ENCODE measurements at places on chromosomes 7 and 10.

GRCh38 chr10:62817121-62817765 lies 1.1 kb upstream of the EGR2 start:
- DNase-seq, result peak; percentile 88

GRCh38 chr7:55177068-55177530 lies 158.3 kb downstream of the EGFR start:
- no peak for DNase-seq

DNA sequence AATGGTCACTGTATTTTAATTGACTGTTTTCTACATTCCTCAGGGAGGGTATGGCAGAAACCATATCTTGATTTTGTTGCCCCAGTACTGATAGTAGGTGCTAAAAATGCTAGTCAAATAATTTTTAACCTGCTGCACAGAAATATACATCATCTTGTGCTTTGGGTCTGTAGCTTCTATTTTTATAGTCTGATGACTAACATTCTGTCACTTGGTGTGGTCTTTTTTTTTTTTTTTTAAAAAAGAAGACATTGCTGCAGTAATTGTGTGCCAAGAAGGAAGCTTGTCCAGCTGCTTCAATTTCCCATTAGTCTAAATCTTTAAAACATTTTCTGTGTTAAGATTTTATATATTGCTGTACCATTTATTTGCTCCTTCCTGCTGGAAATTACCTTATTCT lies 83.6 kb downstream of the ICA1 start:
- DNase-seq, result no peak

DNA sequence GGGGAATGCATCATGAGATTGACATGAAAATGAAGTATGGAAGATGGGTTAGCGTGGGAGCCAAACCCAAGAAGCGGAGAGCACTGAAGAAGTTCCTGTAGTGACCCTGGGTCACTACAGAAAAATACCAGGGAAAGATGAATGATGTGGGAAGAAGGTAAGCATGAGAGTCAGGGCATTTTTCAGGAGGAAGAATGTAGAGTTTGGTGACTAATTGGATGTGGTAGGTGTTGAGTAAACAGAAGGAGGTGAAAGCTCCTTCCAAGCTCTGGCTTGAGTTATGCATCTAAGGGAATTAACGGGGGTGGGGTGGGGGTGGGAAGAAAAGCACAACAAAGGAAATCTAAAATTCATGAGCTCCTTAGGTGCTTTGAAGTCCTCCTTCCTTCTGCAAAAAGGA lies 238.1 kb upstream of the AOAH start:
- no peak for DNase-seq

GRCh38 chr7:51016546-51016945 lies 233.8 kb upstream of the GRB10 start:
- no peak for DNase-seq

DNA sequence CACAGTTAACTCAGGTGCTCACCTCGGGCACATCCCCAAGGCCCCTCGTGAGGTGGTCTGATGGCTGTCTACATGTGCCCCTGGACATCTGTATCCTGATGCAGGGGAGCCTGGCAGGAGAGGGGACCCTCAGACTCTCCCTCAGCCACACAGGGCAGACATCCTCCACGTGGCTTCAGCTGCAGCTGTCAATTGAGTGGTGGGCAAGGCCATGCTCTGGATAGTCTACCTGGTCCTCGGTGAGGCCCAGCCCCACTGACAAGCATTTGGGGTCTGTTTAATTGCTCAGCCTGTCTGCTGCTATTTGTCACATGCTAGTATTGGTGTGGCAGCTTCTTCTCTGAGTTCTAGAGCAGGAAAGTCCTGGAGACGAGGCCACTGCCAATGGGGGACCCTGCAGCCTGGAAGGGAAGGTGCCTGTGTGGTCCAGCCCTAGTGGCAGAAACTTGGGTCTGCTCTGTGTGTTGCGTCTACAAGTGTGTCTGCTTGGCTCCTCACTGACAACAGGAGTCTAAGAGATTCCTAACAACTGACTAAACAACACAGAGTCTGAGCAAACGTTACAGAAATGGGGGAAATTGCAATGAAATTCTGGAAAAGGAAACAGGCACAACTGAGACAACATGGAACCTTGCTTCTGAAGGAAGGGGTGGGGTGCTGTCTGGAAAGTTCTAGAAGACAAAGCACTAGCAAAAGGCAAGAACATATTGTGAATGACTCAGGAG lies 59.3 kb upstream of the IGFBP3 start:
- DNase-seq, result no peak

- DNase-seq, result no peak
Measured at GRCh38 chr10:7876541-7877127, 58.3 kb downstream of the TAF3 start.

DNA sequence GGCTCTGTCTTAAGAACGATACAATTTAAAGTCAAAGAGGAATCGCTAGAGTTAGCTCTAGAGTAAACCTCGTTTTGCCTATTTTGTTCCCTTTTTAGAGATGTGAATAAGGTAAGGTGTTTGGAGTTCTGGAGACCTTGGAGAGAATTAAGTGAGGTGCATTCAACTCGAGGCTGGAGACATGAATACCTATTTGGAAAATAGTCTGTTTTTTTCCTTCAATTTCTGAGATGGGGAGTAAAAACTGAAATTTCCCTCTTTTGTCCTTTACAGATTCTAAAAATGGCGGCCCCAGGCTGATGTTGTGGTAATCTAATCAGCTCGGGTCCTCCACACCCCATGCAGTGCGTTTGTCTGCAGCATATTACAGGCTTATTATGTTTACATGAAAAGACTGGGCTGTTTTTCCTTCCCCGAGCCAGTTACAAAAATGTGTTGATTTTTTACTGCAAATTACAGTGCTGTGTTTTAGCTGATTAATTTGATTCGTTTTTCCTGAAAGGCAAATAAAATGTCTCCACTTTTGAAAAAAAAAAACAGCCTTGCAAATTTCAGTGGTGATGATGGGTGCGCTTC lies 1.5 kb downstream of the KMT2E start:
- DNase-seq, result peak; percentile 75

DNA sequence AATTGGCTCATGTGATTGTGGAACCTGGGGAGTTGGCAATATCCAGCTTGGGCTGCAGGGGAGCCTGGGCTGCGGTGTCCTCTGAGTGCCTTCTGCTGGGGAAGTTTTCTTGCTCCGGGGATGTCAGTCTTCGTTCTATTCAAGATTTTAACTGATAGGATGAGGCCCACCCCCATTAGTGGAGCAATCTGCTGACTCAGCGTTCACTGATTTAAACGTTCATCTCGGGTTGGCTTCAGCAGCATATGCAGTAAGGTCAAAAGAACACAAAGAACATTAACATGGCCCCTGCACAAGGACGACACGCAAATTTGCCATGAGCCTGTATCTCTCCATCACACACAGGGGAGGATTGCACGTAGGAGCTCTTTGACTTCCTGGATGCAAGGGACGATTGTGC lies 360.6 kb upstream of the ADARB2 start:
- no peak for DNase-seq

DNA sequence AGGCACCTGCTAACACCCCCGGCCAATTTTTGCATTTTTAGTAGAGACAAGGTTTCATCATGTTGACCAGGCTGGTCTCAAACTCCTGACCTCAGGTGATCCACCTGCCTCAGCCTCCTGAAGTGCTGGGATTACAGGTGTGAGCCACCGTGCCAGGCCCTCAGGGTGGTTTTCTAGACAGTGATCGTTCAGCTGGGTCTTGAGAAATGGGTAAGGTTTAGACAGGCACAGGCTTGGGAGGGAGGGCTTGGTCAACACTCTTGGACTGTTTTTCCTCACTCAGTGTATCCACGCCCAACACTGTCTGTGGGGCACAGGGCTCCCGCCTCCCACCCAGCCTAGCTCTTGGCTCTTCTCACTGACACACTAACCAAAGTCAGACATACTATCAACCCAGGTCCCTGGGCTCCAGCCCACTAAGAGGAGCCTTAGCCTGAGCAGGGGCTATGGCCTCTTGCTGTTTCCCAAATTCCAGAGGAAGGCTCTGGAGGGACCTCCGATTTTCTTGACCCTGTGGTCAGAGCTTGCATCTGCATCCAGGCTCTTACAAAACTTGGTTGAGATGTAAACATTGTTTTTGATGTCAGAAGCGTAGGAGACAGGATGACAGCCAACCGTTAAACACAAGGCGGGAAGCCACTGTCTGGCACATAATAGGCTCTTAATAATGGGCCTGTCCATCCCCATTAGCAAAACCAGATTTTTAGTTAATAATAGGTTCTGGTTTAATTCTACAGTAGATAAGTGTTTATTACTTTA lies 143.9 kb downstream of the PRKAG2 start:
- DNase-seq, result no peak

- no peak for DNase-seq
Measured at GRCh38 chr10:3361640-3362039, 189.1 kb upstream of the PITRM1 start.

DNA sequence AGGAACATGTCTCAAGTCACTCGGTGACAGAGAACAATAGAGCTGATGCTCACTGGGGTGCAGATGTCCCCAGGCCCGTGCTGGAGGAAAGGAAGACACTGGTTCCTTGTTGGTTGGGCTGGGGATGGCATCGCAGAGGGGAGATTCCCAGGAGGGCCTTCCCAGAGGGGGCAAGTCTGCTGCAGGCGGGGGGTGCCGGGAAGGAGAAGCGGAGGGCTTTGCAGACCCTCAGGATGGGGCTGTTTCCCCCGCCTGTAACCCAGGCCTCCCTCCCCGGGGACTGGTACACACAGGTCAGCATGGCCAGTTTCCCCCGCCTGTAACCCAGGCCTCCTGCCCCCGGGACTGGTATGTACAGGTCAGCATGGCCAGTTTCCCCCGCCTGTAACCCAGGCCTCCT lies 283.8 kb downstream of the DNAJB6 start:
- DNase-seq, result no peak

GRCh38 chr7:28808796-28809533 lies 149.2 kb downstream of the TRIL start:
- DNase-seq, result no peak

- DNase-seq, result no peak
Measured at GRCh38 chr7:133320891-133321290, 68.0 kb downstream of the EXOC4 start.

- DNase-seq, result no peak
Measured at GRCh38 chr10:44856696-44857095, 54.4 kb upstream of the TMEM72 start.

- no peak for DNase-seq
Measured at GRCh38 chr10:105538874-105539273, 897.8 kb downstream of the SORCS3 start.

All from activated effector memory CD4-positive, alpha-beta T cell treated with anti-CD3 and anti-CD28 coated beads, Interleukin-2, amount 50 U/mL, for 16 hours (primary cell).